ENCODE measurements at places on chromosomes 16 and 17.

DNA sequence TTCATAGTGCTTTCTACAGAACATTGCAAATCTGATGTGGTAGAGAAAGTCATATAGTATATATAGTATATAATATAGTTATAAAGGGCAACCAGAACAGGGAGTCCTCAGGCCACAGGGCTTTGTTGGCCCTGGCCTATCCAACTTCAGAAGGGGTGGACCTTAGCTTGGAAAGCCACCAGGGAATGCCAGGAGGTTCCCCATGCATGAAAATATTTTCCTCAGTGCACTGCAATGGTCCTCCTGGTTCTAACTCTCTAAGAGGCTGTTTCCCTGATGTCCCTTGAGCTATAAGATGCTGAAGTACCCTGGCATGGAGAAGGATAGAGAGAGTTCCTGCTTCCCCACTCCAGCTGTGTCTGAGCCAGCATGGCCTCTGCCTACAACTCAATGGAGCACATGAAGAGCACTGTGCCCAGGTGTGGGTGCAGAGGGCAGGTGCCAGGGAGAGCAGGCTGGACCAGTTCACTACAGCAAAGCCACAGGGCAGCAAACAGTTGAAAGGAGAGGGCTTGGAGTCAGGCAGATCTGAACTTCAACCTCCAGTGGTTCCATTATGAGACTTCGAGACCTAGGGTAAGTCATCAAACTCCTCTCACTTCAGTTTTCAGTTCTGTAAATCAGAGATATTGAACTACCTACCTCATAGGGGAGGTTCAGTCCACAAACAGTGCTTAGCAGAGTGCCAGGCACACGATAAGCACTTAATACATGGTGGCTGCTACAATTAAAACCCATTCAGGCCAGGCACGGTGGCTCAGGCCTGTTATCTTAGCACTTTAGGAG, 183.1 kb downstream of the SALL1 start:
- DNase-seq: no peak

DNA sequence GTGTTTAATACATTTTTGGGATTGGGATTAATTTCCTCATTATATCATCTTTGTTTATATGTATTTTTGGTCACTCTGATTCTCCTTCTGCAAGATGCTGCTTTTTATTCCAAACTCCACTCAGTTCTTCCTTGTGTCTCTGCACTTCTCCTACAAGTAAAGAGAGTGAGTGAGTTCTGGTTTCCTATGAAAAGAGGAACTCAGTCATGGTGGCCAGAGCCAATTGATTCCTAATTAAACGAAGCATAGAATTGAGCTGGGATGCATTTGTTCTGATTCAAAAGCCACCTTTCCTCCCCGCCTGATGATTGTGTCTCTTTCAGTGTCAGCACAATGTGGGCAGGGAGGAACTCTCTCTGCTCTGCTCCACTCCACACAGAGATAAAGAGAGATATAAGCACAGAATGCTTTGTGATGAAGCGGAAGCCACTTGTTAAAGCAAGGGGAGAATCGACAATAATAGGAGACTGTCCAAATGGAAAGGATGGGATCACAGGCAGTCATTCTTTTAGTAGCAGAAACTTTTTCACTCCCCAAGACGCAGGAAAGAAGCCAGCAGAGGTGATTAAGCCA, 121.3 kb upstream of the GOT2 start:
- DNase-seq: no peak

DNA sequence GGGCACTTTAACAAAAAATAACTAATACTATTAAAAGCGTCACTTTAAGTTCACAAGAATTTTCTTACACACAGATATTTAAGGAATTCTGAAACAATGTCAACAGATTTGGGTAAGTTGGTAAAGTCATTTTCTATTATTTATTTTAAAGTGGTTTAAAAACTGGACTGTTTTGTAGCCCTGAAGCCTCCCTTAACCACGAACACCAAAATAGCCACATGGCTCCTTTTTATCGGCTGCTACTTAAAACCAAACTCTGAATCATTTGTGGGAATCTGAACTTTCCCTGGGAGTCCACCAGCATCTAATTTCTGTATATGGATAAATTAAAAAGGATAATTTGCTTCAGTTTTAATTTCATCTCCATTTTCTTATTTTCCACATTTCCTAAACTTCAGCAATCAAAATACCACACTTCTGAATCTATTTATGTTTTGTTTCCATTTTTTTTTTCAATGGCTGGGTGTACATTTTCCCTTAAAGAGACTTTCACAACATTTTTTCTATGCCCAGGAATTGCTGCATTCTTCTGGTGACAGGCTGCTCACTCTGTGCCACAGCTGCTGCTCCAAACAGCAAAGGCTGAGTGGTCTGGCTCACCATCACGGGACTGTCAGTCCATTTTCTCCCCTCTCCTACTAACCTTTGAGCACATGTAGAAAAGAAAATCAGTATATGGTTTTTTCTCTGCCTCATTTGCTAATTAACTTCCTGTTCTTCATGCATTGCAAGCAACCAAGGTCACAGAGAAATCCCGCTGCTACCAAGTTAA, 255.5 kb upstream of the KCNJ16 start:
- DNase-seq: no peak

GRCh38 chr17:37400505-37400904, 6.1 kb downstream of the ACACA start:
- DNase-seq: no peak

GRCh38 chr17:82317394-82318168, at the start of gene CD7:
Gene CD7, minus strand, starts transcription at chr17:82317608. Its CDS starts 113 bp downstream, at chr17:82317495.
- no peak for DNase-seq

GRCh38 chr17:41695134-41695661, 6.5 kb downstream of the EIF1 start:
- DNase-seq: no peak
